Breast epithelium (tissue), 4 donors: ENCODE measurements at places on chromosomes 13 and 19. TPM values are rescaled to one million over a fixed set of nuclear protein-coding genes. Genes with fewer than 3 reads are reported as not detected.

THAP8 gene
- 10.2 TPM for total RNA-seq

- no peak for DNase-seq
Measured at GRCh38 chr19:38588041-38588440, 29.7 kb downstream of the MAP4K1 start.

DNA sequence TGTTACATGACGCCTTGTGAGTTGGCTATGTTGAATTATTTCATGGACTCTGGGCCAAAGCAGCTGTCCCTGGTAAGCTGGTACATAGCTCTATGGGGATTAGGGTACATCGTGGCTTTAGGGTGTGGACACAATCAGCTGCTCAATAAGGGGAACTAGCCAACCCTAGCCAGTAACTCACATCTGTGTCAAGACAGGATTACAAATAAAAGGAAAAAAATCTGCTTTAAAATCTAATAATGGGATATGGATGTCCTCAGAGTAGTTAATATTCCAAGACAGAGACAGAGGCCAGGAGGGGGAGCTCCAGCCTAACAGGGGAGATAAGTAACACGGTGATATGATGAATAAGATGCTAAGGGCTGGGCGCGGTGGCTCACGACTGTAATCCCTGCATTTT, 21.1 kb upstream of the ZNF766 start:
- no peak for DNase-seq

GAMT gene
- total RNA-seq, result 23.6 TPM

GRCh38 chr13:38042771-38043170, 173.2 kb upstream of the TRPC4 start:
- no peak for DNase-seq

DNA sequence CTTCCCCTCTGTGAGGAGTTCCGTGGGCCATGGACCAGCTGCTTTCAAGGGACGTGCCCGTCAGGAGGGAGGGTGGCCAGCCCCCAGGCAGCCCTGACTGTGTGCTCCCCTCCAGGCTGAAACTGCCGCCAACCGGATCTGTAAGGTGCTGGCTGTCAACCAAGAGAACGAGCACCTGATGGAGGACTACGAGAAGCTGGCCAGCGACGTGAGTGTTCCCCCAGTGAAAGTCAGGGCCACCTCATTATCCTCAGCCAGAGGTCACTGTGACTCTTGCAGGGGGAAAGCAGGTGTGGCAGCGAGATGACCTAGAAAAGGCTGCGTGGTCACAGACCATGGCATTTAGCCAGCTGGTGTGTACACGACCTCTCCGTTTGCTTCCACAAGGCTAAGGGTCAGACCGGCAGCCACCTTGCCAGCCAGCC, 29.9 kb downstream of the CAPN12 start:
- DNase-seq, result no peak

C2CD4C gene
- total RNA-seq, result 0.80 TPM

GRCh38 chr19:5017235-5017634, 48.3 kb downstream of the KDM4B start:
- no peak for DNase-seq

- DNase-seq, result no peak
Measured at GRCh38 chr13:27997904-27998522, 9.5 kb upstream of the URAD start.

- no peak for DNase-seq
Measured at GRCh38 chr13:74528734-74529513, 394.7 kb upstream of the KLF12 start.

GRCh38 chr13:59452189-59452890, 711.4 kb downstream of the DIAPH3 start:
- no peak for DNase-seq

NTF4 gene
- 6.4 TPM for total RNA-seq

GRCh38 chr13:95049772-95050171, 251.5 kb downstream of the ABCC4 start:
- no peak for DNase-seq

GRCh38 chr19:28927456-28927855, 285.5 kb downstream of the UQCRFS1 start:
- no peak for DNase-seq

URAD gene
- 1.3 TPM for total RNA-seq

- peak; percentile 35 for DNase-seq
Measured at GRCh38 chr19:52533901-52534300, 6.4 kb downstream of the ZNF808 start.

DNA sequence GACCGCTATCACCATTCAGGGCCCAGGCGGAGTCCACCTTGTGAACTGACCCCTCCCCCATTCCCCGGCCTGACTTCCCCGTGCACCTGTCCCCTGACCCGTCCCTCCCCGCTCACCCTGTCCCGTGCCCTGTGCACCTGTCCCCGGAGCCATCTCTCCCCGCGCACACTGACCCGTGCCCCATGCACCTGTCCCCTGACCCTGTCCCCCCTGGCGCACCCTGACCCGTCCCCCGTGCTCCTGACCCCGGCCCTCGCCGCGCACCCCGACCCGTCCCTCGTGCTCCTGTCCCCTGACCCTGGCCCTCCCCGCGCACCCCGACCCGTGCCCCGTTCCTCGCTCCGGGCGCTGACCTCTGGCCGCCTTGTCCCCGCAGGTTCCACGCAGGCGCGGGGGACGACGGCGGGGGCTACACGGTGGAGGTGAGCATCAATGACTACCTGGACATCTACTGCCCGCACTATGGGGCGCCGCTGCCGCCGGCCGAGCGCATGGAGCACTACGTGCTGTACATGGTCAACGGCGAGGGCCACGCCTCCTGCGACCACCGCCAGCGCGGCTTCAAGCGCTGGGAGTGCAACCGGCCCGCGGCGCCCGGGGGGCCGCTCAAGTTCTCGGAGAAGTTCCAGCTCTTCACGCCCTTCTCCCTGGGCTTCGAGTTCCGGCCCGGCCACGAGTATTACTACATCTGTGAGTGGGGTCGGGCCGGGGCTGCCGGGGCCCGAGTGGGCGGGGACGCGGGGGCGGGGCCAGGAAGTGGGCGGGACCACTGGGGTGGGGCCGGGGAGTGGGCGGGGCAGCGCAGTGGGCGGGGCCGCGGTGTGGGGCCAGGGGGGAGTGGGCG, 9.7 kb downstream of the EFNA2 start:
- no peak for DNase-seq

GRCh38 chr19:44332145-44332544, 24.3 kb downstream of the ZNF112 start:
- no peak for DNase-seq

ZNF468 gene
- 22.6 TPM for total RNA-seq

DNA sequence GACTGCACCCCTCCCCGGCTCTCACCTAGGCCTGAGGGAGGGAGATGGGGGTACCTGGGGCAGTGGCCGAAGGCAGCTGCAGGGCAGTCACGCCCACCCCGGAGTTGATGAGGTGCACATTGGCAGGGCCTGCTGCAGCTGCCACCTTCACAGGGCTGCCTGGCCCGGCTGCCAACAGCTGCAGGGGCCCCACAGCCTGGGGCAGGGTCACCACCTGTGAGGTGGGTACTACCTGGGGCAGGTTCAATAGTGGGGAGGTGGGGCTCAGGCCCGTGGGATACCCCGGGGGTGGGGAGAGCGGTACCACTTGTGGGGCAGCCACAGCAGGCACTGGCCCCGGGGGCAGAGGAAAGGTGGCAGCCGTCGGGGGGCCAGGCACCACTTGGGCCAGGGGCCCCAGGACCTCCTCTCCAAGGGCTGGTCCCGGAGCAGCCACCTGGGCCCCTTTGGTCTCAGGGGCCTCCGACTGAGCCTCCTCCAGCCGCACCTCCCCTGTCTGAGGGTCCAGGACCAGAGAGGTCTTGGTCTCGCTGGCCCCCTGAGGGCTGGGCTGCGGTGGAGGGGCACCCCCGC, 2.7 kb downstream of the SIX5 start:
- no peak for DNase-seq

GFY gene
- total RNA-seq, result not detected

PSG6 gene
- total RNA-seq, result not detected

VPS36 gene
- 44.0 TPM for total RNA-seq

DNA sequence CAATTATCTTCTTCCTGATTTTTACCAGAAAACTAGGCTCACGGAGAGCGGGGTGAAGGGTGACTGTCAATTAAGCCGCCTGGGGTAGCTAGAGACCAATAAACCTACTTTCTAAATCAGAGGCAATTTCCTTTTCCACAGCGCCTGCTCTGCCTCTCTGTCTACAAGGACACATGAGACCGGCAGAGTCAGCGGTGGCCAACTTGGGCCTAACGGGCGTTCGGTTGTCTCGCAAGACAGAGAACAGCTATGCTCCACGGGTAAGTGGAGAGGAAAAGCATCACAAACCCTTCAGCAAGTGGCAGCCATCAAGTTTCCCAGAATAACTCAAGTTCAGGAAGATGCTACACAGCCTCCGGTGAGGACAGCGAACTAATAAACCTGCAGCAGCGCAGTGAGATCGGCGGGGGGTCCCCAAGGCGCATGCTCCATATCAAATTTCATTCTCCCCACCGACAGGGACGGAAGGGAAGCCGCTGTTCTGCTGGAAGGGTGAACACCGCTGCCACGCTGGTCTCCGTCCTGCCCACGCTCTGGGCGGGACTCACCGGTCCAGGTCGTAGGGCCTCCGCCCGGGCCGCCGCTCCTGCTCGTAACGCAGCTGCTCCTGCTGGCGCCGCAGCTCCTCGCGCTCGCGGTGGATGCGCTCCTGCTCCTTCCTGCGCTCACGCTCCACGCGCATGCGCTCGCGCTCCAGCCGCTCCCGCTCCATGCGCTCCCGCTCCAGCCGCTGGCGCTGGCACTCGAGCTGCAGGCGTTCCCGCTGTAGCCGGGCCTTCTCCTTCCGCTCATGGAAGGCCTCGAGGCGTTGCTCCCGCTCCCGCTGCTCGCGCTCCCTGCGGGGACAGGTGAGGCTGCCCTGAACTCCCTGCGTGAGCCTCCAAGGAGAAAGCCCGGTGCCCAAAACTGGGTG, 25.8 kb upstream of the TINCR start:
- no peak for DNase-seq

NANOS3 gene
- not detected for total RNA-seq

SPTBN4 gene
- total RNA-seq, result 1.6 TPM

CBARP gene
- 4.8 TPM for total RNA-seq

GRCh38 chr19:45224645-45225044, 20.6 kb downstream of the EXOC3L2 start:
- no peak for DNase-seq

- peak; percentile 77 for DNase-seq
Measured at GRCh38 chr19:38250821-38251563, 5.2 kb downstream of the PPP1R14A start.

CCNA1 gene
- 2.3 TPM for total RNA-seq

GRCh38 chr13:81247711-81248110, 906.8 kb upstream of the SPRY2 start:
- DNase-seq, result no peak

DNA sequence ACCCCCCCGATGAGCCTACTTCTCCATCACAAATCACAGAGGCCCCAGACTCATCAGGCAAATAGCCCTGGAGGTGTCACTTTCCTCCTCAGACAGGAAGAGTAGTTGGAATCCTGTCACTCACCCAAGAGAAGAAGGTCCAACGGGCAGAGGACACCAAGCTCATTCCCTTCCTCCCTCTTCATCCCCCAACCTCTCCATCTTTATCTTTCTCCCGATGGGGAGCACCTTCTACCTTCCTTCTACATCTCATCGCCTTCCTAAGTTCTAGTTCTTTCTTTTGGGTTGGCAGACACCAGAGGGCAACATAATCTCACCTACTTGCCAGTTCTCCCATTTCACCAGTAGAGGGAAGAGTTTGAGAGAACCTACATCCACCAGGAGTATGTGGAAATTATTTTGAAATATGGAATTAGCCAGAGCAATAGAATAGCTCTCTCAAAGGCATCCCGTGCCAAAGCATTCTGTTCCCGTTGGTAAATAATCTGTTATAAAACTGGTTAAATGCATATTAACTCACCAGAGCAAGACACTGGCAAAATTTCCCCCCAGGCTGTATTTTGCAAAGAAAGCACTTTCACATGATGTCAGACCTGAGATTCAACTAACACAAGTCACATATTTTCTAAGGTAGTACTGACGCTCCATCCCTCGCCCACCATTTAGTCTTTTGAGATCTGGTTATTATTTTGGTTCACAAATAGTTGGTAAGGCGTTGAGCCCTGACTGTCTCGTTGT, 55.0 kb downstream of the ZIC5 start:
- DNase-seq, result no peak

DNA sequence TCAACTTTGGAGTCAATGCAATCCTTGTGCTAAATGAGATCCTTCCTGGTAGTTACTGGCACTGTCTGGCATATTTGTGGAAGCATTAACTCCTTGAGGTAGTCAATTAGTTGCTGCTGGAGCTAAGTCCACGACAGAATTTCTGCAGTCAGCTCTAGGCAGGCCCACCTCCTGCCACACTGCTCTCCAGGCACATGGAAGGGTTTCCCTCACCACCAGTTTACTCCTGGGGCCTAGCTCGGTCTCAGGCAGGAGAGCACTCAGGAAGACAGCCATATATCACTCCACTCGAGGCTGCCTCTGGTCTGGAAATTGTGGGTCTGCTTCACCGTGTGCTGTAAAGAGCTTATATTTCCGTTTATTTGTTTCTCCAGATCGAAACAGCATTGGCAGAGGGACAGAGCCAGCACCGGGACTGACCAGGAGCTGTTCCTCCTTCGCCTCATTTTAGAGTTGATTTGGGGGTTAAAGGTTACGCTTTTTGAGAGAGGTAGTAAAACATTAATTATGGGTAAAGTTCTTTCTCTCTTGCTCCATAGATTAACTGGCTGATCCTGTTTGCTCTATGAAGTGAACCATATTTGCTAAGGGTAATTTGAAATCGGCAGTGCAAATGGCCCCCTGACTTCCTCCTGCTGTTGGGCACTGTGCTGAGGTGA, 20.6 kb upstream of the GTF3A start:
- no peak for DNase-seq

DNA sequence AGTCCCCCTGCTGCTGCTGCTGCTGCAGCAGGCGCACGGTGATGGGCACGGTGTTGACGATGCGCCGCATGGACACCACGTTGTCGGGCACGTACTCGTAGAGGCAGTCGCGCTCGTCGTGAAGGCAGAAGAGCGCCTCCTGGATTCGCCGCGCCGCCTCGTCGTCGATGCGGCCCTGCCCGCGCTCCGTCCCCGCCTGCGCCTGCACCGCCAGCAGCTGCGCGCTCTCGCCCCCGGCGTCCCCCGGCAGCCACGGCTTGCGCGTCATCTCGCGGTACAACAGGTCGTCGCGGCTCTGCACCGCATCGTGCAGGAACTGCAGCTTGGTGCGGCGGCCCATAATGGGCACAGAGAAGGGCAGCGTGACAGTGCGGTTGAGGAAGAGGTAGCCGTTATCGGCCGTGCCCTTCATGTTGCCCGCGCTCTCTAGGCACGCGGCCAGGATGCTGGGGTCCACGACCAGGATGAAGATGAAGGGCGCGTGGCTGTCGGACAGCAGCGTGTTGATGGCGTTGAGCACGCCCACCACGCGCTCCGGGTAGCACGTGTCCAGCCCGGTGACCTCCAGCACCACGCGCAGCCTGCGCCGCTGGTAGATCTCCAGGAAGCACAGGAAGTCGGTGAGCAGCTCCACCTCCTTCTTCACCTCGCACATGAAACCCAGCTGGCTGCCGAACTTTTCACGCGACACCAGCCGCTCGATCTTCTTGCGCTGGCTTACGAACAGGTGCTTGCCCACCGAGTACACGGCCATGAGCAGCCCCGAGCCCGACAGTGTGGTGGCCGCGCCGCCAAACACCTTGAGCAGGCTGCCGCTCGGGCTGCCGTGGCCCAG, 8.1 kb downstream of the NKPD1 start:
- no peak for DNase-seq

KASH5 gene
- not detected for total RNA-seq
